Stimulated activated naive CD4-positive, alpha-beta T cell treated with Interleukin-2 at 50 U/mL for 16 hours (primary cell): ENCODE measurements at places on chromosomes 5 and 9.

DNA sequence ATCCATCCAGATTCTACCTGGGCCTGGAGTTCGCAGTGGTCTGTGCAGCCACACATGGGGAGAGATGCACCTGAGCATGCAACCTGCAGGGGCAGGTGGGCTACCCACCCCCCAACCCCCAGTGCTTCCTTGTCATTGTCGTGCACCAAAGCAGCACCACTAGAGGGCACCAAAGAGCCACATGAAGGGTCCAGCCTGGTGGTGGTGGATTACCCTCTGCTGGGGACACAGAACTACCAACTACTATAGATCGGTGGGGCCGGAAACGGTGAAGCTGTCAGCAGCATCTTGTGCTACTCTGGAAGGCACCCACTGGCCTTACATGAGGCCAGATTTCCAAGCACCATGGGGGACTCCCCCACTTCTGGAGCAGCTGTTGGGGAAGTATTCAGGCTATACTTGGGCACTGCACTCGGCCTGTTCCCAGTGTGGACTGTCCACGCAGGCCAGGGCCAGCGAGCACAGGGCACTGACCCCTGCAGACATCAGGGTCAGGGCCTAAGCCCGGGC is 60.2 kb upstream of the TBC1D2 start:
- peak; percentile 56 for DNase-seq

DNA sequence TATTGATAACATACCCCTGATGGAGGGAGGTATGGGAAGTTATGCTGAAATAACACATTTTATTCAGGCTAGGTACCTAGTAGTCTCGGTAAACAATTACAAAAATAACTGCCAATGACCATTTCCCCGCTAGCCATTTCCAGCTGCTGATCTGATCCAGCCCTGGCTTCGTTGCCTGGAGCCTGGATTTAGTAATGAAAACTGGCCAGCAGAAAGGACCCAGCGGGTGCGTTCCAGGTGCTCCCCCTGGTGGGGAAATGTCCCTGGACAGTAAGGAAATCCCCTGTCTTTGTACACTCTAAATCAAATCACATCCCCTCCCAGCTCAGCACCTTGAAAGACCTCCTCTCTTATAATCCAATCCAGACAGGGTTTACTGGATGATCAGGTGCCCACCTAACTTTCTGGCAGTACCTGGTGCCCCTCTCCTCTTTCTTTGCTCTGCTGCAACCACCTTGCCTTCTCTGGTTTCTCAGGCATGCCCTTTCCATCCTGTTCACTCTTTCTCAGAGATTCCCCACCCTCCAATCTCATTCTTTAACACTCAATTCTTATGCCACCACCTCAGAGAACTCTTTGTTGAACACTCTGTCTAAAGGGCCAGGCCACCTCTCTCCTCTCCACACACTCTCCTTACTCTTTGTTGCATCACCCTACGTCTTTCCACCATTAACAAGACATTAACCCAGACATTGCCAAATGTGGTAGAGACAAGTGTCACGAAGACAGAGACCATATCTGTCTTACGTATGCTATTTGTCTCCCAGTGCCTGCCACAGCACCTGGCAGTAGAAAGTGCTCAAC is 50.1 kb upstream of the SMAD5 start:
- DNase-seq = peak; percentile 54

DNA sequence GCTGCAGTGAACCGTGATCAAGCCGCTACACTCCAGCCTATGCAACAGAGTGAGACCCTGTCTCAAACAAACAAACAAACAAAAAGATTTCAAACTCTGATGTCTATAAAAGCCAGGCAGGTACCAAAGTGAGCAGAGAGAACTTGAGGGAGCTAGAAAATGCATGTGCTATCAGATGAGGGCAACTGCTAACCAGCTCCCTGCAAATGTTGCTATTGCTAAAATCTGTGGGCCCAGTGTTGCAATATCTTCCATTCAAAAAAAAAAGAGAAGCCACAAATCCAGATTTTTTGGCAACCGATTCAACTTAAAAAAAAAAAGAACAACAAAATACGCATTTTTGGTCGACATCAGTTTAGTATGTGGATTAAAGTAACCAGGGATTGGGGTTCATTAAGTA is 5.5 kb downstream of the UBE2D2 start:
- DNase-seq = no peak

DNA sequence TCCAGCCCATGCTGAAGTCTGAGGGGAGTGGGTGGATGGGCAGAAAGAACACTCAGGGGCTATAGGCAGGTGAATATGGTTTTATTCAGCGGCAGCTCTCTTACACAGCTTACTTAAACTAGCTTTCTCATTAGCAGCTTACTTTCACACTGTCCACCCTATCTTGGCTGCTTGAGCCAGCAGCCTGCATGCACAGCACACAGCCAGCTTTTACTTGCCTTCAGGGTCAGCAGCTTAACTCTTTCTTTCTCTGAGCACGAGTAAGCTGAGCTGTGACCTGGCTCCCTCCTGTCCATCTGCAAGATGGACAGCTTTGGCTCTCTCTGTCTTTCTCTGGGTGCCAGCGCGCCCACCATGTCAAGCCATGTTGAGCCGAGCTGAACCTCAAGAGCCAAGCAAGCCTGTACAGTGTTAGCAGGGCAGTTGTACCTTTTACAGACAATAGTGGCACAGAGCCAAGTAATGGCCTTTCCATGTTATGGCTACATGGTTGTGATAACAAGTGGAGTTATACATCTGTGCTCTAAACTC is 1054.9 kb downstream of the PTPRD start:
- no peak for DNase-seq

- DNase-seq = no peak
Measured at GRCh38 chr5:95068289-95068910, 216.5 kb downstream of the MCTP1 start.

- no peak for DNase-seq
Measured at GRCh38 chr5:145111420-145111819, 723.7 kb downstream of the PRELID2 start.

DNA sequence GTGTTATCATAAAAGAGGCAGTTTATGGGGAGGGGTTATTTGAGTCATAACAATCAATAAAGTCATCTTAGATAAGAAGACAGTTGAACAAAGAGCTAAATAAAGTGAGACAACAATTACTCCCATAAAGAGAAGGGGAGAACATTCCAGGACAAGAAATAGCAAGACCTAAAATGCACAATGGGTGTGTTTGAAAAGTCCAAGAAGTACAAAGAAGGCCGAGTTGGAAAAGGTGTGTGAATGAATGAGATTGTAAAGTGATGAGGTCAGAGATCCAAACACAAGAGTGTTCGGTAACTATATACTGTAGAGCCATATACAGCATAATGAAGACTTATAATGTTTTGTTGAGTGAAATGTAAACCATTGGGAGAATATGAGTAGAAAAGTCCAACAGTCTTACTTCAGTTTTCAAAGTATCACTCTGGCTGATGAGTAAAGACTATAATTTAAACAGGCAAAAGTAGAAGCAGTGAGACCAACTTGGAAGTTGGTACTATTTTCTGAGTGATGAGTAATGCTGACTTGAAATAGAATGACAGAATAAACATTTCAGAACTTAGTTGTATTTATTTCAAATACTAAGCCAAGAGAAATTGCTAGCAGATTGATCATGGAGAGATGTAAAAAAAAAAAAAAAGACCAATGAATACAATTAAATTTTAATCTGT is 868.7 kb upstream of the CDH9 start:
- DNase-seq = no peak

GRCh38 chr9:85931495-85931894 is 9.5 kb upstream of the NAA35 start:
- no peak for DNase-seq

DNA sequence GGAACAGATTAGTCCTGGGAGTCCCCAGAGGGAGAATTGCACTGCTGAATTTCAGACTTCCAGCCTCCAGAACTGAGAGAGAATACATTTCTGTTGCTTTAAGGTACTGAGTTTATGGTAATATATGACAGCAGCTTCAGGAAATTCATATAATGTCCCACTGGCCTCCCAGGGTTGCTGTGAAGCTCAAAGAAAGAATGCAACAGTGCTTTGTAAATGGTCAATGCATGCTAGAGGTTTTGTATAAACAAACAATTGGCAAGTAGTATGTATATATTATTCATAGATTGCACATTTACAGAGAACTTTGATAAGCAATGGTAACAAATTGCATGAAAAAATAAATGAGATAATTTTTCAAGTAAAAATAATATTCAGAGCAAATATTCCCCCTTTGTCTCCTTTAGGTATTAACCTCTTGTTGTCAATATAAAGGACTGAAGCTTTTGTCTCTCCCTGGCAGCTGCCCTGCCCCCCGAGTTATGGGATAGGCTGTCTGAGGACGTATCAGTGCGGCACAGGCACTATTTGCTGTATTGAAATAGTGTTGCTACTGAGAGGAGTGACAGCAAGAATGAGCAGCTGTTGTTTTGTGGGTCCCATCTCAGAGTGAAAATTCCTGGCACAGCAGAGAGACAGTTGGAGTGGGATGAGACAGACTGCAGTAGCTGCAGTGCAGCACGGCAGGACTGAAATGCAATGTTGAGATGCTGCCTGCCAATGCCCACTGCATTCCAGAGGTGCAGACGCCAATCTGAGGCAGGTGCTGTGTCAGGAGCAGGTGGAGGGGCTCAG is 194.2 kb upstream of the GLRA1 start:
- DNase-seq = no peak

DNA sequence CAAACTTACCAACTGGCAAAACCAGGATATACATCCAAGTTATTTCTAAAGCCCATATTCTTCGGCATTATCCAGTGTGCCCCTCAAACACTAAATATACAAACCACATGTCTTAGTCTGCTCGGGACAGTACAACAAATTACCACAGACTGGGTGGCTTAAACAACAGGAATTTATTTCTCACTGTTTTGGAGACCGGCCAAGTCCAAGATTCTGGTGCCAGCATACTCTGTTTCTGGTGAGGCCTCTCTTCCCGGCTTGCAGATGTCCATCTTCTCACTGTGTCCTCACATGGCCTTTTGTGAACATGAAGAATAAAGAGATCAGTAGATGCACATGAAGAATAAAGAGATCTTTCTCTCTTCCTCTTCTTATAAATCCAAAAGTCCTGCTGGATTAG is 12.9 kb upstream of the SLCO6A1 start:
- DNase-seq = no peak

- DNase-seq = no peak
Measured at GRCh38 chr9:80242022-80242421, 670.3 kb downstream of the TLE4 start.

DNA sequence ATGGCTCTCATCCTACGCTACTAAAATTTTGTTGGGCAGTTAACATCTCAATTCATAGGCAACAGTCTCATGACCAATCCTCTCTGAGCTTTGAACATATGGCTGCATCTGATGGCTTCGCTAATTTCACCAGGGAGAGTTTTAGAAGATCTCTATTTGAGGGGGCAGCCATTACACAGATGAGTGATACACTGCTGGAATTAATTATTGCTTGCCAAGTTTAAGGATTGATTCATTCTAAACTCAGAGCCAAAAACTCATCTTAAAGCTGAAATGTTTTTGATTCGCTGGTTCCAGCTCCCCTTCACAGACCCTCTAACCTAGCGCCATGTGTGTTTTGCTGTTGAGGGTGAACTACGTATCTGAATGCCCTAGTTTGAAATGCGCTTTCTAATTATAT is 519.9 kb upstream of the WWC1 start:
- DNase-seq = no peak

GRCh38 chr5:2887481-2888348 is 136.2 kb upstream of the IRX2 start:
- DNase-seq = no peak

- no peak for DNase-seq
Measured at GRCh38 chr5:98231089-98231488, 542.4 kb upstream of the RGMB start.

GRCh38 chr5:128220841-128221240 is 137.3 kb downstream of the SLC12A2 start:
- no peak for DNase-seq

- DNase-seq = no peak
Measured at GRCh38 chr9:14522627-14523379, 170.4 kb downstream of the ZDHHC21 start.

- no peak for DNase-seq
Measured at GRCh38 chr9:76087976-76088375, 197.5 kb downstream of the PCSK5 start.

GRCh38 chr9:96505316-96505991 is 55.5 kb downstream of the HABP4 start:
- no peak for DNase-seq

DNA sequence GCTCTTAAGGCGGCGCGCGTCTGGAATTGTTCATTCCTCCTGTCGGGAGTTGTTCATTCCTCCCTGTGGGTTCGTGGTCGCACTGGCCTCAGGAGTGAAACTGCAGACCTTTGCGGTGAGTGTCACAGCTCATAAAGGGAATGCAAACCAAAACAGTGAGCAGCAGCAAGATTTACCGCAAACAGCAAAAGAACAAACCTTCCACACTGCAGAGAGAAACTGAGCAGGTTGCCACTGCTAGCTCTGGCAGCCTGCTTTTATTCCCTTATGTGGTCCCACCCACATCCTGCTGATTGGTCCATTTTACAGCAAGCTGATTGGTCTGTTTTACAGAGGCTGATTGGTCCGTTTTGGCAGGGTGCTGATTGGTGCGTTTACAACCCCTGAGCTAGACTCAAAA is 1365.3 kb upstream of the WWC1 start:
- DNase-seq = no peak

GRCh38 chr9:91047529-91047928 is 245.9 kb downstream of the SYK start:
- DNase-seq = peak; percentile 46

DNA sequence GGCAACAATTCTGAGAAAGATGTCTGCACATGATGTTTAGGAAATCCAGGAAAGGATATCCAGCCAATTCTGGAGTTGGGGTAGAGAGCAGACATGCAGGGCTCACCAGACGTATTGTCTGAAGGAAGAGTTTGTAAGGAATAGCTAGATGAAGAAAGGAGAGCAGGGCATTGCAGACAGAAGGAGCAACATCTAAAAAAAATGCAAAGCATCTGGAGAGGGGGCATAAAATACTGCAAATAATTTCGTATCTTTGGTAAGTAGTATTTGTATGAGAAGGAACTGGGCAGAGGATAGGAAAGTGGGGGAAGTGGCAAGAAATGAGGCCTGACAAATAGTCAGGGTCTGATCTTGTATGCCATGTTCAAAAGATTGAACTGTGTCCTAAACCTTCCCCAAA is 74.8 kb downstream of the MACIR start:
- DNase-seq = no peak

- no peak for DNase-seq
Measured at GRCh38 chr9:93212409-93212808, 28.5 kb downstream of the WNK2 start.

- DNase-seq = no peak
Measured at GRCh38 chr5:119820016-119820415, 190.7 kb downstream of the FAM170A start.
